ENCODE measurements at places on chromosomes 12 and 14.

DNA sequence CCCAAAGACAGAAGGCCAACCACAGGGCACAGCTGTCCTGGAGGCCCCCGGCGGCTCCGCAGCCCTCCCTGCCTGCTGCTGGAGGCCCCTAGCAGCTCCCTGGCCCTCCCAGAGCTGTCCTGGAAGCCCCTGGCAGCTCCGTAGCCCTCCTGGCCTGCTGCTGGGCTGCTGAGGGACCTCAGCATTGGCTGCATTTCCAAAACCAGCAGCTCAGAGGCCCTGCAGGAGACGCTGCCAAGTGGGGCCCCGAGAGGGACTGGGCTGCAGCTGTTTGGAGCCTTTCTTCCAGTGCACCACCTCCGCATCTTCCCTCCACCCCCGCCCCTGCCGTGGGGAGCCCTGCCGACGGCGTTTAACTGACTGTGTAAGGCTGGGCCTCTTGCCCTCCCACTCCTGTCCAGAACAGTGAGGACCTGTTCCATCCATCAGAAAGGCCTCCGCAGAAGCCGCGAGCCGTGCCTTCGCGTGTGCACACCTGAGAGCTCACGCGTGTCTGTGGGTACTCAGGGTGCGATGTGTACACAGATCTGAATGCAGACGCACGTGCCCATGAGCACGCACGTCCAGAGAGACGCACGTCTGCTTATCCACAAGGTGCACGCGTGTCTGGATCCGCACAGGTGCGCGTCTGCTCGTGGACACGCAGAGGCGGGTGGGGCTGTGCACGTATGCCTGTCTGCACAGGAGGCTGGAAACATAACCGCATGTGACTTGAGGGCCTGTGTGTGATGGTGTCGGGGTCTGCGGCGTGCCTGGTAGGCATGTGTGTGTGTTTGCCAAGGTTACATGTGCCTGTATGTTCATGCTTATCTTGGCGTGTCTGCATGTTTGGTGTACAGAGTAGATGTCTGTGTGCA lies 57.0 kb upstream of the FBRSL1 start:
- DNase-seq = peak; percentile 68

DNA sequence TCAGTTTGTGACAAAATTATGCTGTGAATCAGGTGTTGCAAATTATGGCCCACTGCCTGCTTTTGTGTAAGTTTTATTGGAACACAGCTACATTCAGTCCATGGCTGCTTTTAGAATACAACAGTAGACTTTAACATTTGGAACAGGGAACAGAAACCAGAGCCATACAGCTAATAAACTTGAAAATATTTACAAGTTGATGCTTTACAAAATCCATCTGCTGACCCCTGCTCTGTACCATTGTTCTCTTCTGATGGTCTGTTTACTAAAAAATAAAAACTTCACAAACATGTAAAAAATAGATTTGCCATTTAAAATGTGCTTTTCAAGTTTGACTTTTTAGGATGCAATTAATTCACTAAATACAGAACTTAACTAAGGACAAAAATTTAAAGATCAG lies 20.8 kb downstream of the PSMA3 start:
- DNase-seq = no peak

- no peak for DNase-seq
Observed at GRCh38 chr14:104370256-104370870, 209.2 kb upstream of the C14orf180 start.

- peak; percentile 46 for DNase-seq
Observed at GRCh38 chr14:67517083-67517482, 16.0 kb upstream of the PLEKHH1 start.

GRCh38 chr12:131927110-131928079 lies 1.7 kb upstream of the PUS1 start:
- no peak for DNase-seq

- no peak for DNase-seq
Observed at GRCh38 chr12:130110914-130111313, 51.4 kb upstream of the FZD10 start.

DNA sequence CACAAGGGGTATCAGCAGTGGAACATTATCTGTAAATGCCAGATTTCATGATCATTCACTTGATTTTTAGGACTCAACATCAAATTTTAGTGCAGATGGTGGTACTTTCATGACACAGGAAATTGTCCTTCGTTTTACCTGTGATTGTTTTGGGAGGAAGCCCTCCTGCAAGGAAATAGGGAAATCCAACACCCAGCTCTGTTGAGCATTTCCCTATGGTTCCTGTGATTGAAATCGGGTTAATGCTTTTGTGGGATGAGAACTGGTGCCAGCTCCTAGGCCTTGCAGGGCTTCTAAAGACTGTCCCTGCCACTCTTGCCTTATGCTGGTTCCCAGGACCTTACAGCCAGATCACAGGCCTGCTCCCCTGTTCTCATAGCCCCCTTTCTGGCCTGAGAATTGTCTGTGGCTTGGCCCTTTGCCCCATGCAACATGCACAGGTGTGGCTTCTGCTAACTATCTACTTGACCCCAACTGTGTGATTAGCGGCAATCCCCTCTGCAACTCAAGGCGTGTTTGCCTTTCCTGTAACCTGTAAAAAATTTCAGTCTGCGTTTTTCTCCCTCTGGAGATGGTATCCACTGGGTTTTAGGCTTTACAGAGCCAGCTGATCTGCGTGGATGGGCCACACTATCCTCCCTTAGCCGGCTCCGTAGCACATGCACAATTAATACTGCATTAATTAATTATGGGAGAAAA lies 112.5 kb downstream of the ETV6 start:
- no peak for DNase-seq

GRCh38 chr14:98931911-98932310 lies 340.1 kb downstream of the BCL11B start:
- DNase-seq = no peak

- no peak for DNase-seq
Observed at GRCh38 chr12:96094201-96094600, 58.8 kb upstream of the LTA4H start.

GRCh38 chr14:69133206-69134125 lies 19.5 kb downstream of the DCAF5 start:
- DNase-seq = peak; percentile 88

DNA sequence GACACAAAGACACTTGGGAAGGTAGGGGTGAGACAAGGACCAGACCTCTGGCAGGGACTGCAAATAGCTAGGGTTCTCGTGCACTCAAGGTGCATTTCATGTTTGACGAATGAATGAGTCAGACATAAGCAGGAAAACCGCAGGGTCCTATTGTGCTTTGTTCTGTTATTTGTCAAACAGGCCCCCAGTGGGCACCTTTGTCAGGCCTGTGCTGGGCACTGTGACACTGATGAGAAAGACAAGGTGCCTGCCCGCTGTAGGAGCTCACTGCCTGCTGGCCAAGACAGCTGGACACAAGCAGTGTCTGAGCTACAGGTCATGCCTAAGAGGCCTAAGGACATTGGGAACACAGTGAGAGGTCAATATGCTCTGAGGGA lies 2.3 kb downstream of the OTUB2 start:
- no peak for DNase-seq

DNA sequence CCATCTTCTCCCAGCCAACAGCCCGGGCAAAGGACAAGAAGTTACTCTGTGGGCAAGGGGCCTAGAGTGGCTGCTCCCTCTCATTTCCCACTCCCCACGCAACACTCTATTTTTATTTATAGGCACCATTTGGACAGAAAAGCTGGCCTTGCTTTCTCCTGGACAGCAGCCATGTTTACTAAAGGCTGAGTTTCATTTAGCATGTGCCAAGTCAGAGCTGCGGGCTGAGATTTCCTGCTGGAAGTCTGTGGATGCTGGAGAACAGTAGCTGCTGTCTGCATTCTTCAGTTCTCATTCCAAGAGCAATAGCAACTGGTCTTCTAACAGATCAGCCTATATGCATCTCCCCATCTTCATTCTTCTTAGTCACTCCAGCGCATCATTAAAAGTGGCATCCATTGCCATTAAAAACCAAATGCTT lies 8.3 kb downstream of the COL2A1 start:
- DNase-seq = peak; percentile 20

- DNase-seq = peak; percentile 45
Observed at GRCh38 chr12:1481326-1481725, 113.1 kb downstream of the FBXL14 start.

DNA sequence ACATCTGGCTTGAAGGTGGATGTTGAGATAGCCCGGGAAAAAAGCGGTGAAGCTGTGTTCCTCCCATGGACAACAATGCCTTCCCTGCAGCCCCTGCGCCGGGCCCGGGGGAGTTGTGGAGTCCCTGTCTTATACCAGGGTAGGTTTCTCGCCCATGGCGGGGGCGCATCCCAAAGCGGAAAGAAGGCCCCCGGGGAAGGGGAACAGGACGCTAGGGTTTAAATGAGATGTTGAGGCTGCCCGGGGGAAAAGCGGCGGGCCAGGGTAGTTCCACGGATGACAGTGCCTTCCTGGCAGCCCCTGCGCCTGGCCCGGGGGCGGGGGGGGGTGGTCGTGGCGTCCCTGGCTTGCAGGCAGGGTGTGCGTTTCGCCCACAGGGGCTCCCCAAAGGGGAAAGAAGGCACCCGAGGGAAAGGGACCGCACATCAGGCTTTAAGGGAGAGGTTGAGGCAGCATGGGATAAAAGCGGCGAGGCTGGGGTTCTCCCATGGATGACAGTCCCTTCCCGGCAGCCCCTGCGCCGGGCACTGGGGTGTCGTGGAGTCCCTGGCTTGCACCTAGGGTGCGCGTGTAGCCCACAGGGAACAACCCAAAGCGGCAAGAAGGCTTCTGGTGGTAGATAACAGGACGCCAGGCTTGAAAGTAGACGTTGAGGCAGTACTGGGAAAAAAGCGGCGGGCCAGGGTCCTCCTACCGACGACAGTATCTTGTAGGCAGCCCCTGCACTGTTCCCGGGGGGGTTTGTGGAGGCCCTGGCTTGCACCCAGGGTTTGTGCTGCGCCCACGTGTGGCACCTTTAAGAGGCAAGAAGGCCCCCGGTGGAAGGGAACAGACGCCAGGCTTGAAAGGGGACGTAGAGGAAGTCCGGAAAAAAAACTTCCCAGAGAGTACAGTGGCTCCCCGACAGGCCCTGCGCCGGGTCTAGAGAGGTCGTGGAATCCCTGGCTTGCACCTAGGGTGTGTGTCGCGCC lies 160.8 kb upstream of the ALG10B start:
- DNase-seq = no peak

DNA sequence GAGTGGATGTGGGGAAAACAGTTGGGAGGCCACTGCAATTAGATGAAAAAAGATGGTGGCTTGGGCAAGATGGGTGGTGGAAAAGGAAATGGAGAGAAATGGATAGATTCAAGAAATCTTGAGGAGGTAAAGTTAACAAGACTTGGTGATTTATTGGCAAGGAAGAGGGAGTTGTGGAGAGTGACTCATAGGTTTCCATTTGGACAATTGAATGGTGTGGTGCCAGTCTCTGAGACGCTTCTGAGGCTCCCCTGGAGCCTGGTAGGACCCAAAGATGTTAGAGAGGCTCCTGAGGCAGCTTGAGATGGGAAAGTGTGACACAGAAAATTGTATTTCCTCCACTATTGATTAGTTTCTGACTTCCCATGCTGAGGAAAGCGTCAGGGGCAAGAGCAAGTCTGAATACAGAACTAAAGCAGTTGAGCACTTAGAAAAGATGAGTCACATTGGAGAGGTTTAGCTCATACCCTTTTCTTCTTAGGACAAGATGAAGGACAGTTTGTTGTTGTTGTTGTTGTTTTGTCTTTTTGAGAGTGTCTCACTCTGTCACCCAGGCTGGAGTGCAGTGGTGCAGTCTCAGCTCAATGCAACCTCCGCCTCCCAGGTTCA lies 4.5 kb downstream of the PRPF40B start:
- no peak for DNase-seq

DNA sequence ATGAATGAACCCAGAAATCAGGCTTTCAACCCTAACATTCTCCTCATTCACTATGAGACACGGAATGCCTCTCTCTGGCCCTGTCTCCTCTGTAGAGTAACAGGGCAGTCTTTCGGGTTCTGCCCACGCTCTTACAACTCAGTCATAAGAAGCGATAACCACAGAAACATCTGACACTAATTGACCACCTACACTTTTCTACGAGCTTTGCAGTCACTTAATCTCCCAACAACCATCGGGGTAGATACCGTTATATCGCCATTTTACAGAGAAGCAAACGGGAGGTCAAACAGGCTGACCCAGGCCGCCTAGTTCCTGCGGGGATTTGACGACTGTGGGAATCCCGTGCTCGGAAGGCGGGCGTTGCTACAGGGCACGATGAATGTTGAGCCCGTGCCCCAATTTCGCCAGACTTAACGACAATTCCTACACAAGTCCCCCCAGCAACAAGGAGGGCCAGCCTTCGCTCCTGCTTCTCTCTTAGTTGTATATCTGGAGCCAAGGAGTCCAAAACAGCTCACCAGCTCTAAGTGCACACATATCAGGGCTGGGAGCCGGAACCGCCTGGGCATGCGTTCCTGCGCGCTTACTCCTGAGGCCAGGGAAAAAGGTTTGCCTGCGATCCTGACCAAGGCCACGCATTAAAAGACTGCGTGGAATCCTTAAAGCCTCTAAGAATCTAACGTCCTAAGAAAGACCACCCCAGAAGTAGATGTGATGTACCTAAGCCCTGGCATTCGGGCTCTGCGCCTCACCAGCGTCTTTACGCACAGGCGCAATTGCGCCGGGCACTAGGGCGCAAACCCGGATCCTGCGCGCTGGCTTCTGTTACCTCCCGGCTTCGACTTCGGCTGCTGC lies 38.7 kb upstream of the TBX5 start:
- DNase-seq = no peak

DNA sequence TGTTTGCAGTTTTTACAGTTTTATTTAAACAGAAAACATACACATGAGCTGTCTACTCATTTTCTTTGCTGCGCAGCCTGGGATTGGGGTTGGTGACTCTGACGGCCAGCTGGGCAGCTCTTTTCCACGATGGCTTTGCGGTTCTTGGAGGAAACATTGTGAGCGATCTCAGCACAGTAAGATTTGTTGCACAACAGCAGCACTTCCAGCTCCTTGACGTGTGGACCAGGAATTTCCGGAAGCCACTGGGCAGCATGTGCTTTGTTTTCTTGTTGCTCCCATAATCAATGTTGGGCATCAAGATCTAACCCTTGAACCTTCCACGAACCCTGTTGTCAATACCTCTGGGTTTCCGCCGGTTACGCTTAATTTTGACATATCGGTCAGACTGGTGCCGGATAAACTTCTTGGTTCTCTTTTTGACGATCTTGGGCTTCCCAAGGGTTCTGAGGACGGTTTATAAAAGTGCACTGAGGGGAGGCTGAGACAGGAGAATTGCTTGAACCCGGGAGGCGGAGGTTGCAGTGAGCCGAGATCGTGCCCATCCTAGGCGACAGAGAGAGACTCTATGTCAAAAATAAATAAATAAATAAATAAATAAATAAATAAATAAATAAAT lies 21.8 kb downstream of the FKBP11 start:
- no peak for DNase-seq

DNA sequence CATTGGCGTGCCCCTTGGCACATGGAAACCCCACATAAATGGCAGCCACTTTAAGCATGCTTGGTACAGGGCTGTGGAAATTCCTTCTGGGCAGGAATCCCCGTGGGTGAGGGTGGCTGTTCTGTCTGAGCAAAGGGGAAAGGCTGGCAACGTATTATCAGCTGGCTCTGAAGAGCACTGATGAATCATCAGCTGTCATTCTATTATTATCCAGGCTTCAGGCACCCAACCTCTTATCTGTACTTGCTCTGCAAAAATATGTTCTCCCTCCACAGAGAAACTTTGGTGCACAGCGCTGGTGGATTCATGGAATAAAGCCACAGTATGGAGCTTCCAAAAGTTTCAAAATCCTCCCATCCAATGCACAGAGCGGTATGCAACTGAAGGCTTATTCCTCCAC lies 167.1 kb downstream of the TBX5 start:
- no peak for DNase-seq

All from adipocyte (in vitro differentiated cells).